ENCODE measurements at places on chromosomes 7 and 10.
A peak's percentile ranks its signal among the peaks of the same experiment; 100 is the strongest.

DNA sequence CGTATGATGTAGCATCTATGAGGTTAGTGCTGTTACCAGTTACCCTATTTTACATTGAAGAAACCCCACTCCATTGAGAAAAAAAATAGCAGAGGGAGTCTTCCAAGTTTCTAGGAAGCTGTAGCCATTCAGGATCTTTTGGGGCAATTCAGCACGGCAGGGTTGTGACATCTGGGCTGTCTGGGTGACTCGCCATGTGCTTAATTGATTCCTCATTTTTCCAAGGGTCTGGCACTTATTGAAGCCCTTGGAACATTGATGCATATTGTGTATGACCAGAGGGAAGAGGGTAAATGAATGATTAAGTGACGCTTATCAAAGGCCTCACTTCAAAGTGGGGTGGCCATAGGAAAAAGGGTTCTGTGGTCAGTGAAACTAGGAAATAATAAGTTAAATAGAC lies 248.7 kb downstream of the ARHGAP12 start:
- no peak for DNase-seq

- DNase-seq = no peak
These were observed 19.6 kb upstream of the ELFN1 start for GRCh38 chr7:1650363-1651030.

DNA sequence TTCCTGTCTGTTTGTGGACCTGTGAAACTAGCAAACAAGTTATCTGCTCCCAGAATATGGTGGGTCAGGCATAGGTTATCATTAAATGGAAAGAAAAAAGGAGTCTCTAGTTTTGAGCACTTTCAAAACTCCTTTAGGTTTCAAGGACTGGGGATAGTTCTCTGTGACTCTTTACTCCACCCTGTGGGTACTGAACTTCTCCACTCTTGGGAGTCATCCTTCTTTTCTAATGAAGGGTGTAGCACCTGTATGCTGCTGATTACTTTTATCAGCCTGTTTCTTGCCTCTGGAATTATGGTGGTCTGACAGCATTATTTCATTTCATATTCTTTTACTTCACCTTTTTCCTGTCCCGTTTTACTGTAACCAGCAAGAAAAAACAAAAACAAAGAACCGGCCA lies 6.7 kb downstream of the GNAI1 start:
- DNase-seq = no peak

DNA sequence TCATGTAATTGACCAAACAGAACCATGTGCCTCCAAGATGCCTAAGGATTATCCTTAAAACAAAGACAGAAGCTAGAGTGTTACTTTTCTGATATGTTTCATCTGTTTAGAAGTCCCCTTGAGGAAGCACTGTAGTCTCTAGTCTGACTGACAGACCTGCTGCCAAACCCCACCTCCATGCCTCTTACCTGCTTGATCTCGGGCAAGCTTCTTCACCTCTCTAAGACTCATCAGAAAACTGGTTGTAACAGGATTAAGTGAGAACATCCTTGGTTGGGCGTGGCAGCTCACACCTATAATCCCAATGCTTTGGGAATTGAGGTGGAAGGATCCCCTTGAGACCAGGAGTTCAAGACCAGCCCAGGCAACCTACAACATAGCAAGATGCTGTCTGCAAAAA lies 42.2 kb upstream of the OTUD1 start:
- DNase-seq = no peak

GRCh38 chr10:78389419-78389818 lies 355.8 kb downstream of the RPS24 start:
- DNase-seq = no peak

GRCh38 chr7:94618126-94618525 lies 37.8 kb downstream of the SGCE start:
- DNase-seq = no peak

- no peak for DNase-seq
These were observed 46.5 kb downstream of the DLD start for GRCh38 chr7:107937531-107937930.

DNA sequence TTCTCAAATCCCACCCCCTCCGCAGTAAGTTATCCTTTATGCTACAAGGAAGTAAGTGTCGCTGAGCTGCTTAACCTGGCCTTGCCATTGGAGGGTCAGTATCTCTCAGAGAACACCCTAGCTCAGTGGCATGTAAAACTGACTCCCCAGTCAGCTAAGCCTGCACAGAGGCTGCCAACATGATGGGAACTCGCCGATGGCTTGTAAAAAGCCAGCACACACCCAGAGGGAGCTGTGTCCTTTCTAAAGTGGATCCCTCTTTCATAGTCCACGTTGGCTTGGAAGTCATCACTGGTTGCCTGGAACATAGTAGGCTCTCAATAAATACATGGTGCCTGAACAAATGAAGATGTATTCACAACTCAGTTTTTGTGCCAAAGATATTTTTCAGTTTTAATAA lies 249.1 kb upstream of the YAE1 start:
- no peak for DNase-seq

GRCh38 chr7:87735360-87735759 lies 107.2 kb downstream of the RUNDC3B start:
- no peak for DNase-seq

- DNase-seq = peak; percentile 6
These were observed 67.3 kb downstream of the AFAP1L2 start for GRCh38 chr10:114336823-114337509.

DNA sequence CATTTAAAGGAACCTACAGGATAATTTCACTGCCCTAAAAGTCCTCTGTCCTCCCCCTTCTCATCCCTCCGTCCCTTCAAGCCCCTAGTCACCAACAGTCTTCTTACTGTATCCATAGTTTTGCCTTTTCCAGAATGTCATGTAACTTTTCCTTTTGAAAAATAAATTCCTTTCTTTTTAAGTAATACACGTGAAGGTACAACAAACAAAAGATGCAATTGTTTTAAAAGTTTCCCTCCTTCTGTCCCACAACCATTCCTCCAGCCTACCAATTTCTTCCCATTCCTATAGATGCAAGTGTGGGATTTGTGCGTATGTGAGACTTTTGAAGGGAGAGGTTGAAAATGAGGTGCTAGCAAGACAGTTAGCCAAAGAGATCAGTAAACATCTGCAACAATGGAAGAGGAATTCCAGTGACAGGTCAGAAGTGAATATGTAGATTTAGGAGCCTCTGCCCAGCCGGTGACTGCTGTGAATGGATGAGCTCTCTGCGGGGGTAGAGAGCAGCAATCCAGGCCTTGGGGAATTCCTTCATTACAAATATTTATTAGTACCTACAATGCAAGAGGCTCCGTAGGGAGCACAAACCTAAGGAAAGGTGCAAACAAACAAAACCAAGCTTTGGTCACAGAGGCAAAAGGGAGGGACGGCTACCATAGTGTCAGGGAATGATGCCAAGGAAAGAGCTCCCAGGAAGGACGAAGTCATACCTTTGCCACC lies 243.6 kb downstream of the SKIDA1 start:
- no peak for DNase-seq

DNA sequence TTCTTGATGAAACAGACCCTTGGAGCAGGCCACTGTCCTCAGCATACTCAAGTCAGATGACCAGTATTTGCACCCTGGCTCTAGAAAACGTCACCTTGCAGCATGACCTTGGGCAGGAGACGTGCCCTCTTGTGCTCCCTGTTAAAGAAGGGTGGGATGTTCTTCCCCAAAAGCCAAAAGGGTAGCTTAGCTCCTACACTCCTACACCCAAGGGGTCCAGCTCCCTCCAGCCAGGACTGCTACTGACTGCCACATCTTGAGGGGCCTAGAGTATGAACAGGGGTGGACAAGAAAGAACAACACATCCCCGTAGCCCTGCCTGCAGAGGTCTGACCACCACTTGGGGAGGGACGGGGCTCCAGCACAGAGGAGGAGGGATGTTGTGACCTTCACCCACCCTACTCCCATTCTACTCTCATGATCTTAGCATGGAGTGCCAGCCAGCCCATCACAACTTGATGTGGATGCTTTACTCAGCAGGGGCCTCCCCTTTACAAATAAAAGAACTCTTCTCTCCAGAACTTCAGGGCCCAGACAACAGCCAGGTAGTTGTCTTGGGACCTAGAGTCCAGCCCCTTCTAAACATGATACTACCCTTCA lies 165.3 kb upstream of the ZMIZ1 start:
- DNase-seq = no peak
